ENCODE measurements at places on chromosomes 2 and 18. TPM values are rescaled to one million over a fixed set of nuclear protein-coding genes. Genes with fewer than 3 reads are reported as not detected.

GRCh38 chr2:223230352-223230751 is 178.4 kb downstream of the KCNE4 start:
- no peaks in the 10 kb centered on the region for H3K36me3 ChIP-seq
- peak; percentile 26 for DNase-seq
- peaks cover 35% of the 10 kb centered on the region for H3K4me1 ChIP-seq

DNA sequence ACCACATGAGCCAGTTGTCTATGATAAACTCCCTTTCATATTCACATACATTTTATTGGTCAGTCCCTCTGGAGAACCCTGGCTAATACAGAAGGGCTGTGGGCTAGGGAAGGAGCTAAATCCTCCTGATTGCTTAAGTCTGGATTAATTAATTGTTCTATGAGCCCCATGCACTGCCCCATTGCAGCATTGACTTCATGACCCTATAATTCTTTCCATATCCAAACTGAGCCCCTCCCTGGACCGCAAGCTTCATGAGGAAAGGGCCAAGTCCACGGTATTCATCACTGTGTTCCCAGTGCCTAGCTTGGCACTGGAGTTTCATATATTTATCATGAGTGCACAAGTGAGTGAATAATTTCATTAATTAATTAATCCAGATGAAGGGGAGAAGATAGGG is 124.0 kb downstream of the MBD2 start:
- no peaks in the 10 kb centered on the region for H3K36me3 ChIP-seq
- DNase-seq, result no peak

DNA sequence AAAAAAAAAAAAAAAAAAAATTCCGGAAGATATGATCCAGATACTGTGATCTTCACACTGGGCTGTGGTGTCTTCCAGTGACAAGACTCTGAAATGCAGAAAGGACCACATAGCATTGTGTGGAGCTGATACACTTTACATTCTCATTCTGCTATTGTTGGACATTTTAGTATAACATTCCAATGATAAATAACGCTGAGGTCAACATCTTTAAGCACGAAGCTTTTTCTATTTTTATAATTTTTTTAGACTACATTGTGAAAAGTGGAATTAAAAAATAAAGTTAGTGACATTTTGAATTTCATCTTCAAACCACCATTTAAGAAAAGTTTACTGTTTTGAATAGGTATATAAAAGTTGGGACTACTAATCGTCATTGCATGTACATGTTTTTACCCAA is 62.7 kb downstream of the CDCA7 start:
- H3K27ac ChIP-seq, result no peak overlapping the region
- no peaks in the 10 kb centered on the region for H3K36me3 ChIP-seq
- no peak overlapping the region for H3K4me3 ChIP-seq
- H3K27me3 ChIP-seq, result no peaks in the 10 kb centered on the region
- H3K4me1 ChIP-seq, result no peaks in the 10 kb centered on the region

- H3K27ac ChIP-seq, result no peak overlapping the region
- H3K4me1 ChIP-seq, result no peaks in the 10 kb centered on the region
- H3K4me3 ChIP-seq, result no peak overlapping the region
- H3K27me3 ChIP-seq, result no peaks in the 10 kb centered on the region
Measured at GRCh38 chr18:74796841-74797576, 199.3 kb downstream of the ZNF407 start.

Gene AMER3
- not detected for total RNA-seq

- DNase-seq, result peak; percentile 44
- H3K27me3 ChIP-seq, result no peaks in the 10 kb centered on the region
- no peaks in the 10 kb centered on the region for H3K4me1 ChIP-seq
- no peak overlapping the region for H3K27ac ChIP-seq
- H3K4me3 ChIP-seq, result no peak overlapping the region
- no peaks in the 10 kb centered on the region for H3K36me3 ChIP-seq
Measured at GRCh38 chr18:9661564-9661963, 46.5 kb upstream of the RAB31 start.

Gene NCL
- 1,186 TPM for total RNA-seq

DNA sequence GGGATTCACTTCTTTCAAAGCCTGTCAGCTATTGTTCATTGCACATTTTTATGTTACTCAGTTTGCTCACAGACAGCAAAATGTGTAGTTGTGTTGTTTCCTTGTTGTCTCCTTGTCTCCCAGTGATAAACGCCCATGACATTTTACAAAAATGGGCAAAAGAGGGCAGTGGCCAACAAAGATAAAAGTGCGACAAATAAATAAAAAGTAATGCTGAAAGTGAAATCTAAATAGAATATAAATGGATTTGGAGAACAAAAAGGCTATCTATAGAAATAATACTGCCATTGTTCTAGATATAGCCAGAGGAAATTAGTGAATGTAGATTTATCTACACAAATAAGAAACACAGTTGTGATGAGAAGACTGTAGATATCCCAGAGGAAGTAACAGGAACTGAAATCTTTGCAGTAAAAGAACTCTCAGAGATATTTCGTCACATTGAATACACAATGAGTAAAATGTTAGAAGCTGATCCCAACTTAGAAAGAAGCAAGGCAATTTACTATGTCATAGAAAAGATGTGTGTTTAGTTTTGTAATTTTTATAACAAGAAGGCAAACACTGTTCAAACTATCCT is 1186.2 kb upstream of the FAM98A start:
- DNase-seq, result no peak
- no peaks in the 10 kb centered on the region for H3K4me1 ChIP-seq
- H3K27me3 ChIP-seq, result no peaks in the 10 kb centered on the region
- H3K27ac ChIP-seq, result no peak overlapping the region

DNA sequence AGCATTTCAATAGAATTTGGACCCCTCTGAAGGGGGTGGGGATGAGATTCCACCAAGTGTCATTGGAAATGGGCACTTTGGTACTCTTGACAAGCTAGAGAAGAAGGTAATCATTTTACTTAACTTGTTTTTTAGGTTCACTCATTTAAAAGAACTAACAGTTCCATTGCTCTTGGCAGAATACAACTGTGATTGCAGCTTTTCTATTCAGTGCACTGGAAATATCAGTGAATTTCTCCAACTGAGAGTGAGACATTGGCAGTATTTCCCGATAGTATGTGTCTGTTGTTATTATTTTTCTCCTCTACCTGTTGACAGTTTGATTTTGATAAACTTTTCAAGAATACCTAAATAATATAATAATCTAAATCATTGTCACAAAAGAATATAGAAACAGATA is 1356.7 kb upstream of the NXPH2 start:
- H3K27me3 ChIP-seq, result no peaks in the 10 kb centered on the region
- H3K4me3 ChIP-seq, result no peak overlapping the region
- peaks cover 7% of the 10 kb centered on the region for H3K4me1 ChIP-seq
- H3K27ac ChIP-seq, result no peak overlapping the region
- DNase-seq, result no peak

GRCh38 chr2:127695491-127696472 is 5.5 kb upstream of the SFT2D3 start:
- DNase-seq, result peak; percentile 60
- no peak overlapping the region for H3K27ac ChIP-seq
- peaks cover 3% of the 10 kb centered on the region for H3K4me1 ChIP-seq
- H3K4me3 ChIP-seq, result peak overlapping the region; percentile 12
- H3K36me3 ChIP-seq, result no peaks in the 10 kb centered on the region

GRCh38 chr2:37318401-37318800 is 6.2 kb downstream of the PRKD3 start:
- H3K27ac ChIP-seq, result no peak overlapping the region
- peaks cover 39% of the 10 kb centered on the region for H3K4me1 ChIP-seq
